Cerebellar nuclear complex (tissue), 1 donor: ENCODE measurements at places on chromosomes 12 and 14.

DNA sequence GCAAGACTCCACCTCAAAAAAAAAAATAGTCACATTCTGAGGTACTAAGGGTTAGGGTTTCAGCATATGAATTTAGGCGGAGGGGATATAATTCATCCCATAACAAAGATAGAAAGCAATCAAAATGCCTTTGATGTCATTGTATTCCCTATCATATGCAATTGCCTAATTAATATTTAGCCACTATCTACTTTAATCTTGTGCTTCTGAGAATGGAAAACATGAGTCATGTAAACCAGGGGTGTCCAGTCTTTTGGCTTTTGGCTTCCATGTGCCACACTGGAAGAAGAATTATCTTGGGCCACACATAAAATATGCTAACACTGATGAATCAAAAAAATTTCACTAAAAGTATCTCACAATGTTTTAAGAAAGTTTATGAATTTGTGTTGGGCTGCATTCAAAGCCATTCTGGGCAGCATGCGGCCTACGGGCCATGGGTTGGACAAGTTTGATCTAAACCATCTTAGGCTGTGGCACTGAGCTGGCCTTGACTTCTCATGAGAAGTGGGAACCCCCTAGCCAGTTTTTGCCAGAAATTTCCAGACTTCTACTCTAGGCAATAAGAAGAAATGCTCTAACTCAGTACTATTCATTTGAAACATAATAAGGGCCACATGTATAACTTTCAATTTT is 219.8 kb downstream of the PTPRO start:
- no peak for DNase-seq

DNA sequence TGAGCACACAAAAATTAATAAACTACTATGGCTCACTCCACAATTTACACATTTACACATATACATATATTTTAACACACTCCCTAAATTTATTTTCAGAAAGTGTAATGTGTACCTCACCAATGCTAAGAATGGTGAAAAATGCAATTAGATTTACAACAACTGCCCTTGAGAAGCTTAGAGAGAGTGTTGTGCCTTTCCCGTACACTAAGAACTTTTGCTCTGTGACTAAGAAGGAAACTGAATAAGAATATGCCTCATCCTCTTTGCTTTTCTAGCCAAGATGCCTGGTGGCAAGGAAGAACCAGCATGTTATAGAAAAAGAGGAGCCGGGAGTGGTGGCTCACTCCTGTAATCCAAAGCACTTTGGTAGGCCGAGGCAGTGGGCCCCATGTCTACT is 62.3 kb downstream of the SINHCAF start:
- no peak for DNase-seq

DNA sequence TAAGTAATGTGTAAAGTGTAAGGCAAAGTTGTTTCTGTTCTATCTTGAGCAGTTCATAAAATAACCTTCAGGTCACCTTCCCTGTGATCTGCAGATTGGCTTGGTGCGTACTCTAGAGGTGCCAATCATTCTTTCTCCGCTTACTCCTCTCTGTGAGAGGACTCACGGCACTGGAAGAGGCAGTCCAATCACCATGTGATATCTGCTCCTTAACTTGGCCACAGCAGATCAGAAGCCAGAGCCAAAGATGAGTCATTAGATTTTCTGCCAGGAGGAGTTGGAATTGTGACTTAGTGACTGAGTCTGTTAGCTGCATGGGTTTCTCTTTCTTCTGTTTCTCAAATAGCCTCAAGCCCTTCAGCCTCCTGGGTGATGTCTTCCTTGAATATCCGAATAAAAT is 165.5 kb downstream of the SLC41A2 start:
- no peak for DNase-seq

GRCh38 chr14:67265131-67265530 is 23.9 kb downstream of the PALS1 start:
- DNase-seq: no peak

- no peak for DNase-seq
Measured at GRCh38 chr14:22848351-22849164, 12.2 kb downstream of the MMP14 start.

- no peak for DNase-seq
Measured at GRCh38 chr14:105249182-105250007, 1.1 kb downstream of the BTBD6 start.

DNA sequence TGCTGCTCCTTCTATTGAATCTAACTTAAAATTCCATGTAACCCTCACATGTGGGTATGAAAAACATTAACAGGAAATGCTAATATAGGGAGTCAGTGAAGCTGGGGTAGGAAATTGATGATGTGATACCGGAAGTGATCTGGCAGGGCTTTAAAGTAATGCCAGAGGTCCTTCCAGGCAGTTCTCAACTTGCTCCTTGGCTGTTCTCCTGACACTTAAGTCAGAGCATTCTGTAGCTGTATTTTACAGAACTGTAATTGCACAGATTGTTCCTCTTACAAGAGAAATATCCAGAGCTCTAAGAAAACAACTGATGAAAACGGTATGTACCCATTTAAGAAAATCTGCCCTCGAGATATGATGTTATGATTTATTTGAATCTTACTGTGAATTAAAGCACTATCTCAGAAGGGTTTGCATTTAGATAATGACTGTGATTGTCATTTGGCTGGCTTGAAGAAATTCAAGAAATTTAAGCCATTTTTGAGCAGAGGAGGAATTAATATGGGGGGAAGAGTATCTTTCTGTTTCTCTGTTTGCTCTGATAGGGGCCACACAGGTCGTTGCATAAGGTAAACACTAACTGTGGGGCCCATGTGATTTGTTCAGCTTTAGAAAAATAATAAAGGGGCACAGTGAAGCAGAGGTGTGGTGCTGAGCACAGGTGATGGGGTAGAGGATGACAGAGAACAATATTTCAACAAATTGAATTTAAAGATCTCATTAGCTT is 88.4 kb downstream of the BBS10 start:
- DNase-seq: no peak

- no peak for DNase-seq
Measured at GRCh38 chr12:19547271-19547671, 108.0 kb downstream of the AEBP2 start.

DNA sequence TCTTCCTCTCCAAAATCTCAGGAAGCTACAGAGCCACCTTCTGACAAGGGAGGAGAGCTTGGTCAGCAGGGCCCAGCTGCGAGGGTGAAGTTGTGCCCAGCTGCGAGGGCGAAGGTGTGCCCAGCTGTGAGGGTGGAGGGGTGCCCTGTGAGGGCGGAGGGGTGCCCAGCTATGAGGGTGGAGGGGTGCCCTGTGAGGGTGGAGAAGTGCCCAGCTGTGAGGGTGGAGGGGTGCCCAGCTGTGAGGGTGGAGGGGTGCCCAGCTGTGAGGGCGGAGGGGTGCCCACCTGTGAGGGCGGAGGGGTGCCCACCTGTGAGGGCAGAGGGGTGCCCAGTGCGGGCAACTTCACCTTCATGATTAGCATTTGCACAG is 20.4 kb upstream of the TTC7B start:
- no peak for DNase-seq

DNA sequence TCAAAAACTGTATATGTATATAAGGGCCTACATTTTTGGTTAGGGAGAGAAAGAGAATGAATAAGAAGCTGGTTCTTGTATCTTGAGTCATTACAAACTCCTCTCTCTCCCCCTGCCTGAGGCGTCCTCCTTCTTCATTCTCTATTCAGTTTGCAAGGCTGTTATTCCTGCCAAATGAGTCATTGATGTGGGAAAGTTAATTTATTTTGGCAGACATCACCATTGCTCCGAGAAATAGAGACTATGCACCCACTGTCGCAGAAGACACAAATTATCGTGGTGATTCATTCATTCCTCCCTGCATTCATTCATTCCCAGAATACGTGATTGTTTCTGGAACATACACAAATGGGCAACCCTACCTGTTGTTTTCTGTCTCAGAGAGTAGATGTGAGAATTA is 112.5 kb upstream of the MED13L start:
- no peak for DNase-seq

DNA sequence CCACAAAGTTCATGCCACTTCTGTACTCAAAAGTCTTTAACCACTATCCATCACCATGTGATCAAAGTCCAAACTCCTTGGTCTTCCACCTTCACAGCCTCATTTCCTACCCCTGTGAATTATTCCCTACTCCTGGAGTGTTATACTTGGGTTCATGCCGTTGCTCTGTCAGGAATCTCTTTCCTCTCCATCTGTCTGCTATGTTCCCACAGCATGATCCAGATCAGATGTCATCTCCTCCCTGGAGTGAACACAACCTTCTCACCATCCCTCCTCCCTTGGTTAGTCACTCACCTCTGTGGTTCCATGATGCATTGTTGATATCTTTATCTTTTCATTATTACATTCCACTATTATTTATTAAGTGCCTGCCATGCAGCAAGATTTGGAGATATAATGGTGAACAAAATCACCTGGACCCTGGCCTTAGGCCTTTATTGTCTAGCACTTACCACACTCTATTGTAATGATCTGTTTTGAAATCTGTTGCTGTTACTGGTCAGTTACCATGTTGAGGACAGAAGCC is 22.4 kb downstream of the LACRT start:
- DNase-seq: no peak

- DNase-seq: no peak
Measured at GRCh38 chr12:103748875-103749274, 92.2 kb downstream of the NT5DC3 start.

- no peak for DNase-seq
Measured at GRCh38 chr12:85179680-85180270, 100.2 kb upstream of the ALX1 start.

- no peak for DNase-seq
Measured at GRCh38 chr12:6158255-6158654, 33.8 kb upstream of the VWF start.

DNA sequence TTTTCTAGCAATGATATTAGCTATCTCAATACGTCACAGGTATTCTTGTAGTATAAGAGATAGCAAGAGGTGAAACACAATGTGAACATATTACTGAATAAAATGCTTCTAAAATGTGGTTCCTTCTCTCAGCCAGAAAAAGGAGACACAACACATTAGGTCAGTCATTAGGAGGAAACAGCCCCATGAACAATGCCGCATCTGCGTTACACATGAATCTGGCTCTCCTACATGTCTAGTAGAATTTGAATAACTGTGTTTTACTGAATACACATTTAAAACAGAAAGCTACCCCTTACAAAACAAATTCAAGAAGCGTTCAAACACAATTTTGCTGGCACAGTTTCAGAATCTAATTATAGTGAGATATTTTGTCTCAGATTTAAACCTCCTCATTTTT is 51.6 kb downstream of the EFCAB11 start:
- DNase-seq: no peak

DNA sequence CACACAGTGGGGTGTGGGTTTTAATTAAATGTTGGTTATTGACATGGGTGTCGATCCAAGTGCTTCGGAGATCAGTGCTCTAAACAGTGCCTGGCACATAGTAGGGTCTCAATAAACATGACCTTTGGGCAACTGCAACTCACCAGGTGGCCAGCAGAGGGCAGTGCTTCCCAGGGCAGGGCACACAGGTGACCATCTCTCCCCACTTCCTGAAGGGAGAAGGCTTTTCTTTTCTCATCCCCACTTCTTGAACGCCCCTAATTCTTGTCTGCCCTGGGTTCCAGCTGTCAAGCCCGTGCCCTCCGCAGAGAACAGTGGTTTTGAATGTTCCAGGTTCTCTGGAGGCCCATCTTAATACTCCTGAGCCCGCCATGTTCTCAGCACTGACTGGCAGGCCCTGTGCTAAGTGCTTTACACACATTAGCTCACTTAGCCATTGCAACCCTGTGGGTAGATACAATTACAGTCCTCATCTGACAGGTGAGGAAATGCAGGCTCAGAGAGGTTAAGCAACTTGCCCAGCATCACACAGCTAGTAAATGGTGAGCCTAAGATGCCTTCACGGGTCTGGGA is 16.3 kb downstream of the RAPGEF3 start:
- no peak for DNase-seq

DNA sequence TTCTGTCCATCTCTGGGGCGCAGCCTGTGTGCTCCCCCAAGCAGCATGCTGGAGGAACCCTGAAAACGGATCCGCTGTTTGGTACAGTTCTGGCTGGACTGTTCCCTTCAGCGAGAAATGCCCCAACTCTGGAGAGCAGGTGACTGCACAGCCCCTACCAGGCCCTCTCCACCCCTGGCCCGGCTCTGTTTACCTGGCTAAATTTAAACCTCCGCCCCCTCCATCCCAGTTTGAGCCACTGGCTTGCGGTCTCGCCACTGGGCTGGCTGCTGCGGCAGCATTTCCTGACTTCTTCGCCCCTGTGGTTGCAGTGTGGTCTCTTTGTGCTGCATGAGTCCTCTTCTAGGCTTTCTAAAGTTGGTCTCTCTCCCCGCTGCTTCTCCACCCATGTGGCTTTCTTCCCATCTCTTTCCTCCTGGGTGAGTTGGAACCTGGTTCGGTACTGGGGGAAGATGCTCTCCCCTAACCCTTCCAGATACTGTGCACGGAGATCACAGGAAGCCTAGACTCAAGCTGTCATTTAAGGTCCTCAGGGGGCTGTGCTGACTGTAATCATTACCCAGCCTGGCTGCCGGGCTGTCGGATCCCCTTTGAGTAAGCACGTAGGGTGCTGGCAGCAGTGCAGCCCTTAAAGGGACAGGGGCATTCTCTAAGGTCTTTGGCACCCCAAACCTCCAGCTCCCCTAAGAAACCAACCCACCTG is 60.6 kb downstream of the FBXL14 start:
- no peak for DNase-seq

DNA sequence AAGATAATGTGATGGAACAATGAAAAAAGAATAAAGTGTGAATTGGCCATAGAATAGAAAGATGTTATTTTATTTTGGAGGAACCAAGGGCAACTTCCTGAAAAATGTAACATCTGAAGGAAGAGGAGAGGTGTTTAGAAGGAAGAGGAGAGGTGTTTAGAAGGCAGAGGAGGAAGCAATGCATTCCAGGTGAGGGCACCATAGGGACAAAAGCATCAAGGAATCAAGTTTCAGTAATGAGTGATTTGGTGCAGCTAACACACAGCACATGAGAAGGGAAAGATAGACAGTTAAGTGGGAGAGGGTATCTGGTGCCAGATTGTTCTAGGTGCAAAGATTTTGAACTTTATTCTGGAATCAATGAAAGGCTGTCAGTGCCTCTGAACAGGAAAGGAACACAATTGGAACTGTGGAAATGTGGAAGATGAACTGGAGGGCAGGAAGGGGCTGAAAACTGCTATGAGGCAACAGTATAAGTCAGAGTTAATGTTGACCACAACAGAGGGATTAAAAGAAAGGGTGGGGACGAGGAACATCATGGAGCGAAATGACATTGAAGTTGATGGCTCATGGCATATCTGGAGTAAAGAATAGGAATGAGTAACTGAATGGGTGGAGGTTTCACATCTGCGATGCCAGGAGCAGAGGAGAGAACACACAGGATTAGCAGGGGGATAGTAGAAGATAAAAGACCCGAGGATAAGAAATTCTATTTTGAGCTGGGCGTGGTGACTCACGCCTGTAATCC is 326.6 kb downstream of the LRIG3 start:
- DNase-seq: no peak

- DNase-seq: no peak
Measured at GRCh38 chr12:78530100-78530765, 334.3 kb upstream of the SYT1 start.

DNA sequence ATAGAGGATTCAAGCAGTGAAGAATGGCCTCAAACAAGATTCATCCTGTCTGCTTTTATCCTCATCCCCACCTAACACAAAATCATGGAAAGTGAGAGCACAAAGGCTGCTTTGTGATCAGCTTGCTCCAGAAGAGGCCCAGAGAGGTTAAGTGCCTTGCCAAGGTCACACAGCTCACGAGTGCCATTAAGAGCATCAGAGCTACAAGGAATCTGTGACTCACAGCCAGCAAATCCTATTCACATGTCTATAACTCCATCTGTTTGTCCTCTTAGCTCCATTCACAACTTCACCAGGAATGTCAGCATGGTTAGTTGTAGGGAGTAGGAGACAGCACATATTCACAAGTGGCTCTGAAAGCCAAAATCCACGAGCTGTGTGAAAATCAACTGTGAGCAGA is 79.8 kb downstream of the TTC9 start:
- DNase-seq: no peak
